ENCODE measurements at places on chromosomes 5 and 9.

DNA sequence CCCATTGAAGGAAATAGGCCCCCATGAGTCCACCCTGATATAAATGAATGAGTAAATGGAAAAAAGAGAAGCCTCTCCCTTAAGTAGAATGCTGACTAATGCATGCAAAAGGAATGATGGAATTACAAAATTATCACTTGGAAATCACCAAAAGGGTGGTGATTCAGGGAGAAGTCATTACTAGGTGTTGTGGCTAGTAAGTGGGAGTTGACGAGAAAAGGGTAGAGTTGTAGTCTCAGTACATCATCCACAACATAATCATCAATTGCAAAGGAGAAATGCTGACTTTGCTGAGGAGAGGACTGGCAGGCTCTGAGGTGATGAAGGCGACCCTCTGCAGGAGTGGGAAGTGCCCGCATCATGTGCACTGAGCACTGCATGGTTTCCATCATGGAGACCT is 201.5 kb upstream of the S1PR3 start:
- no peak for DNase-seq

GRCh38 chr9:81893929-81894328 is 34.3 kb upstream of the SPATA31D4 start:
- no peak for DNase-seq

- DNase-seq = peak; percentile 100
These were observed 490 bp upstream of the RNF44 start for GRCh38 chr5:176537554-176538229.

GRCh38 chr5:40210694-40211093 is 469.0 kb upstream of the PTGER4 start:
- DNase-seq = no peak

DNA sequence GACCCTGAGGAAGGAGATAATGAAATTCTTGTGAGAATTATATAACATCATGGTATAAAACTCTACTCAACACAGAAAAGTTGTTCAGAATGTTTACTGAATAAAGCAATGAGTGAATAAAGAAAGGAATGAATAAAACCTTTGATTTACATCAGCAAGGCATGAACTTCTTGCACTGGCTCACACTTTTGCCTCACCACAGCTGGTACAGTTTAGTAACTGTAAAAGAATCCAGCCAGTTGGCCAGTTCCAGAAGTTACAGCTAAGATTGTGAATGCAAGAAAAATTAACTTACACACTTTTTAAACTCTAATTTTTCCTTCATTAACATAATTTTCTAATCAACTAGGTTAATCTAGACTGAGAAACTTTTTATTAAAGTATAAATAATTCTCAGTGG is 490.9 kb downstream of the NFIB start:
- no peak for DNase-seq

GRCh38 chr9:9560382-9561035 is 1052.3 kb downstream of the PTPRD start:
- DNase-seq = no peak

- DNase-seq = no peak
These were observed 309.7 kb downstream of the TLE1 start for GRCh38 chr9:81379655-81380054.

GRCh38 chr9:104950838-104951237 is 22.9 kb upstream of the ABCA1 start:
- no peak for DNase-seq

DNA sequence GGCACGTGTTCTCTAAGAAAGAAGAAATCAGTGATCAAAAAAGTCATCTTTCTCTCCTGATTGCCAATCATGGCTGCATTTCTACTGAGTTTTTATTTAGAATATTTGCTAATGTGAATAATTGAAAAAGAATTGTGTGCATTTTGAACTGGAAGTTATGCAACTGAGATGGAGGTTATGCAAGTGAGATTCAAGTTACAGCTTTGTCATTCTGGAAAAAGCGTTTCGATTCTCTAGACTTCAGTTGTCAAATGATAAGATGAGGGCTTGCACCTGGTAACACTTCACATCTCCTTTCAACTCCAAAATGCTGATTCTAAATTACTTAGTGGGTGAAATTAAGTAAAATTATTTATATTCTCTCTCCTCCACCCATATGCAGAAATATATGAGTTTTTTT is 36.4 kb downstream of the C6 start:
- no peak for DNase-seq

- DNase-seq = no peak
These were observed 46.4 kb upstream of the CEP78 start for GRCh38 chr9:78189461-78189860.

- DNase-seq = no peak
These were observed 59.3 kb upstream of the SELENOP start for GRCh38 chr5:42870882-42871418.

GRCh38 chr9:112755675-112756074 is 5.1 kb downstream of the SNX30 start:
- DNase-seq = no peak

DNA sequence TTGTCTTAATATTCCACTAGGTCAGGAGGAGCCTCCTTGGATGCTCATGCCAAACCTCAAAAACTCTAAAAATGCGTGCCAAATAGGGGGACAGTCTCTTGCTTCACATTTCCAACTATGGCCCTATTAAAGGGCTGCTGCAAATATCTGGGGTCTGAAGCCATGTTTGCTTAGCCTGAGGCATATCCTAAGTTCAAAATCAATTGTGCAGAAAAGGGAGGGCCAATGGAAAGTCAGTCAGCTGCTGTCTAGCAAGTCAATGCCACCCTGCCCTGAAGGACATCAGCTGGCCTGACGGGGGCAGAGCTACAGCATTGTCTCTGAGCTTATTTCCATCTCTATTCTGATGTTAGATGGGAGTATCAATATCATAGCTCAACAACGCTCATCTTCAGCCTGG is 93.6 kb downstream of the SH3TC2 start:
- DNase-seq = no peak

DNA sequence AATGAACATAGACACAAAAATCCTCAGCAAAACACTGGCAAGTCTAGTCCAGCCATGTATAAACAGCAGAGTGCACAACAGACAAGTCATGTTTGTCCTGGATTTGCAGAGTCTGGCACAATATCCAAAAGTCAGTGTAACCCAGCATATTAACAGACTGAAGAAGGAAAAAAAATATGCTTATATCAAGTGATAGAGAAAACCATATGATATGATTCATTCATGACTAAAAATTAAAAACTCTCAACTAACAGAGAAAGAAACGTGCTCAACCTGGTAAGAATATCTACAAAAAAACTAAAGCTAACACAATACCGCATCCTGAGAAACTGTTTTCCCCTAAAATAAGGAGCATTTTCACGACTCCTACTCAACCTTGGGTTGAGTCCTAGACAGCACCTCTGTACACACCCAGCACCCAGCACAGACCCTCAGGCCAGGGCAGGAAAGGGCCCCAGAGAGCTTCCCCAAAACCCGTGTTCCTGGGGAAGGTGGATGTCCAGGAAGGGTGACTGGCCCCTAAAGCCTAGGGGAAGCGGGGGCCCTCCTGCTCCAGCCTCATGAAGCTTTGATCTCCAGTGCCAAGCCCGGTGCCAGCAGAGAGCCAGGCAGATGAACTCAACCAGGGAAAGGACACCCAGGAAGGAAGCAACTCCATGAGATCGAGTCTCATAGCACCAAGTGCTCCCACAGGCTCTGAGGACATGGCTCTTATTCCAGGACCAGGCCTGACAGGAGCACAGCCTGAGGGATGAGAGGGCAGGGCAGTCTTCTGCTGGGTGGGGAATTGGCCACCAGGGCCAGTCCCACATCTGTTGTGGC is 38.9 kb downstream of the ADAMTS2 start:
- no peak for DNase-seq

DNA sequence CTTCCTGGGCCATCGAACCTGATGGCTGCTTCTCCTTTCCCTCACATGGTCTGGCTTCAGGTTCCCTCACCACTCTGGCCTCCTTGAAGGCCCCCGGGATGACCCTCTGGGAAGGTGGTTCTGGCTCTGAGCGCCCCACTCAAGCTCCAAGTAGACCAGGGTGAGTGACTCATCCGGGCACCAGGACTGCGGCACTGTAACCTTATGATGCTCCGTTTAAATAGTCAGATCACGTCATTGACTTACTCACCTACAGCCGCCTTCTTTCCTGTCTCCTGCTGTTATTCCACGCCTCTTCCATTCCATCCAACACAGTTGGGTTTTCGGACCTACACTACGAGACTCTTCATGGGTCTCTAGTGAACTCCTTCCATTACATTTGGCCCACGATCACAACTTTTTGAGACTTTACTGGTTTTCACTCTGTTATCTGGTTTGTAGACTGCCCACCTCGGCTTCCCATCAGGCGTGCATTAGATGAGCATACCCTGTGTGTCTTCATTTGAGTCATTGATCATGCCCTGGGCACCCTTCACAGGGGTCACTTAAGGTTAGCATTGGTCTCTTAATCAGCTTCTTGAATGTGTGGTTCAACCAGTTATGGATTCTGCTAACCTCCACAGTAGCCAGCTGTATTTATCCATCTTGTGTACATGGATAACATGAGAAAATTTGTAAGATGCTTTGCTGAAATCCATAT is 138.8 kb upstream of the LMX1B start:
- no peak for DNase-seq

- no peak for DNase-seq
These were observed 367.7 kb downstream of the GADD45G start for GRCh38 chr9:89972535-89972934.

DNA sequence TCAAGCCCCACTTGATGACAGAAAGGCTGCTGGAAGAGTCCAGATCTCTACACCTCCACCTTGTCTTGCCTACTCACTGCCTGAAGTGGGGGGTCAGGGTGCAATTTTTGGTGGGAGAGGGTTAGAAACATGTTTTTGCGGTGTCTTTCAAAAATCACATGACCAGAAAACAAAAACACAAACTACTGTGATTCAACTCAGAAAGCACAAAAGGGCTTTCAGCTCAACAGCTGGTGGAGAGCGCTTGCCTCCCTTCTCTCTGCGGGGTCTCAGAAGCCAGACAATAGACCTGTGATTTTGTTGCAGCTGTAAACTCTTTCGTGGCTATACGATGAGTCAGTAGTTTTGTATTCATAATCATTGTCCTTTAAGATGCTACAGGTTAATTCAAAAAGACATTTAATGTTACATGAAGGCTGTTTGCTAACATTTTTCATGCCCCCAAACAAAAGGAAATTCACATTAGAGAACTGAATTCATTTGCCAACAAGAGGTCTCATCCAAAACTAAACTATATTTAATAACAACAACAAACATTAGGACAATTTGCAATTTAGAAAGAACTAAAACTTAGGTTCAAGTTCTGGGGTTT is 172.6 kb upstream of the RAI14 start:
- no peak for DNase-seq

- DNase-seq = no peak
These were observed 1.0 kb downstream of the PRDM6 start for GRCh38 chr5:123089914-123090660.

DNA sequence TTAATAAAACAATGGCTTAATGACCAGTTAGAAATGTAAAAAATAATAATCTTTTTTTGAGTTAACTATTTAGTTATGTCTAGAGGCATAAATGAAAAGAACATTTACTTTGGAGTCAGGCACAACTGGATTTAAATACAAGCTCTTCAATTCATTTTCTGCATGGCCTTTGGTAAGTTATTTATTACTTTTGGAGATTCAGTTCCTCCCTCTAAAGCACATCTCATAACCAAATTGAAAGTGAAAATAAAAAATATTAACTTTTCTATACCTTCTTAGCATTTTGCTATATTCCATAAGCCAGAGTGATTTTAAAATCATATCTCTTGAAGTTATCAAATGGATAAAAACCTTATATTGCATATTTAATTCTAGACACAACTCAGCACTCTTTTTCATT is 434.9 kb upstream of the SMARCA2 start:
- no peak for DNase-seq

- no peak for DNase-seq
These were observed 27.0 kb downstream of the SUB1 start for GRCh38 chr5:32612134-32612888.

GRCh38 chr5:57450991-57451876 is 31.4 kb downstream of the ACTBL2 start:
- peak; percentile 40 for DNase-seq

DNA sequence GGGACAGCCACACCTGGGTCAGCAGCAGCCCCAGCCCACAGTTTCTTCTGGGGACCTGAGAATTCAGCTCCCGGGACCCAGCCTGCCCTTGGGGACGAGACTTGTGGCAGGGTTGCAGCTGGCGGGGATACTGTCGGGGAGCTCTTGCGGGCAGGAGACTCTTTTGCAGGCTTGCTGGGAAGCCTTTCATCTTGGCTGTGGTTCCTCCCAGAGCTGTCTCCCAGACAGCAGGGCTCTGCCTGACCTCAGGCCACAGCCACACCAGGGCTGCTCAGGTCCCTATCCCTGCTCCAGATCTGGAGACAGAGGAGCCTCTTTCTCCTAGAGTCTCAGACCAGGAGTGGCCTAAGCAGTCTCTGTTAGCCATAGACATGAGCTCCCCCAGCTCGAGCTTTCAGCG is 4.7 kb upstream of the MYMK start:
- no peak for DNase-seq

GRCh38 chr9:130122456-130122855 is 49.7 kb upstream of the NCS1 start:
- DNase-seq = peak; percentile 60

DNA sequence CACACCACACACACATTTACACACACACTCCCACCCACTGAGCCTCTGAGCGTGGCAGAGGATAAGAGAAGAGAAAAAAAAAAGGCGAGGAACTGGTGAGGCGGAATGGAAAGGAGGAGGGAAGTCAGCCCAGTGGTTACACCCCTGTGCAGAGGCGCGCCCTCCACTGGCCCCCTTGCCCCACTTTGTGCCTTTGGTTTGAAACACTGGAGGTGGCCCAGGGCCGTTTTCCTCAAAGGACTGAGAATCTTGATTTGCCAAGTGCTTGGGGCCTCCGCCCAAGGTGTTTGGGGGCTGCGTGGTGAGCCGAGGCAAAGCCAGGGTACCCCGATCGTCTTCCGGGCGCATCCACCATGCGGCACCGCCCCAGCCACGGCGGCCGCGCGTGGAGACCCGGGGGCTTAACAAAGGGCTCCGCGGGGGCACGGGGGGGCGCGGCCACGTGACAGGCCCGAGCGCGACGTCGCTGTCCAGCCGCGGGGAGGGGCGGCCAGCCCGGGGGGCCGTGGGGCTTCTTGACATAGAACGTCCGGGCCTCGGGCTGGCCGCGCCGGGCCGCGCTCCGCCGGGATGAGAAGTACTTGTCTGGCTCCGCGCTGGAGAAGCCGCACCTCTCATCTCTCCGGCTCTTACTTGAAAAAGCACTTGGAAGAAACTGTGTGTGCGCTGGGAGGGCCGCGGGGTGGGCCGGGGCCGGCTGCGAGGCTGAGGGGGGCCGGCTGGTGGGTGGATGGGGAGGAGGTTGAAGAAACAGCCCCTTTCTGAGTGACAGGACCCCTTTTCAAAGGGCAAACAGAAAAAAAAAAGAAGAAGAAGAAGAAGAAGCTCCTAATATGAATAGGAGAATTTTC is 21.0 kb downstream of the NR2F1 start:
- no peak for DNase-seq

DNA sequence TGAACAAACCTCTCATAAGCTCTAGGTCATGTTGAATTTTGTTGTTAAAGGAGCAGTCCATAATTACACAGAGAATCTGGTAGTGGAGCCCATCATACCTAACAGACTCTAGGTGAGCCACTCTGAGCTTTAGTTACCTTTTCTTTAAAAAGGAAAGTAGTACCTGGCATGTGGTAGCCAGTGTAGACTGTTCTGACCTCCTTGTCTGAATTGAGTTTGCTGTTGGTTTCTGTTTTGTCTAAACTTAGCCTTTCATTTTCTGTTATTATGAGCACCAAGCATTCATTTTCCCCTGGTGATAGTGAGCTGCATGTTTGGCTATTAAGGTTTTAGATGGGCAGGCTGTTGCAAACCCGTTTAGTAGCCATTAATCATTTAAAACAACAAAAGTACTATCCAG is 112.2 kb downstream of the MAST4 start:
- DNase-seq = no peak

GRCh38 chr5:163407034-163407655 is 30.2 kb upstream of the CCNG1 start:
- DNase-seq = peak; percentile 3

Measured in OCI-LY7 (cell line).